ENCODE measurements at places on chromosomes 2 and 18.

GRCh38 chr18:51100385-51101120 is 70.5 kb downstream of the SMAD4 start:
- no peak for DNase-seq

DNA sequence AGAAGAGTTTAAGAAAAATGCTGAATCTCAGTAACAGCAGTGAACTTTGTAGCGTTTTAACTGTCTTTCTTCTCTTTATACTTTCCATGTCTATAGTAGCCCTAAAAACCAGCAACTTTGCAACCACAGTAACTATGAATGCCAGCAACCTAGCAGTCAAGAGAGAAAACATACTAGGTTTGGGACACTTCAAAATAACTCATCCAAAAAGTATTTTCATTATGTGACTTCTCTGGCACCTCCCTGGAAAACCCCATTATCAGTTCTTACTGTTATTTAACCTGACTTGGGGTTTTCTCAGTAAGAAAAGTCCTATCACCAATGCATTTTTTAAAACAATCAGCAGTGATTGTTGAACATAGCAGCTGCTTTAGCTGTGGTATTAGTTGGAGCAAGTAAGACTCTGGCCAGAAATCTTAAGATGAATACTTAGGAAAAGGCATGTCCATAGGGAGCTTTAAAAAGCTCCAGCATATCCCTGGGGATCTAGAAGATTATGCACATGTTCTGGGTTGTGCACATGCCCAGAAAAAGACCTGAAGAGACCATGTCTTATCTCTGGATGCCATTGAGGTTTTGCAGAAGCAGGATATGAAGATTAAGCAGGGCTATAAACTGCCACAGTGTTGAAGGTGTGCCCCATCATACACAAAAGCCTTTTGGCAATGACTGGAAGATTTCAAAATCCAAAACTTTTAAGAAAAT is 411.3 kb downstream of the CMPK2 start:
- DNase-seq = no peak

- DNase-seq = no peak
Observed at GRCh38 chr2:91477731-91478672, 2786.5 kb downstream of the RPIA start.

DNA sequence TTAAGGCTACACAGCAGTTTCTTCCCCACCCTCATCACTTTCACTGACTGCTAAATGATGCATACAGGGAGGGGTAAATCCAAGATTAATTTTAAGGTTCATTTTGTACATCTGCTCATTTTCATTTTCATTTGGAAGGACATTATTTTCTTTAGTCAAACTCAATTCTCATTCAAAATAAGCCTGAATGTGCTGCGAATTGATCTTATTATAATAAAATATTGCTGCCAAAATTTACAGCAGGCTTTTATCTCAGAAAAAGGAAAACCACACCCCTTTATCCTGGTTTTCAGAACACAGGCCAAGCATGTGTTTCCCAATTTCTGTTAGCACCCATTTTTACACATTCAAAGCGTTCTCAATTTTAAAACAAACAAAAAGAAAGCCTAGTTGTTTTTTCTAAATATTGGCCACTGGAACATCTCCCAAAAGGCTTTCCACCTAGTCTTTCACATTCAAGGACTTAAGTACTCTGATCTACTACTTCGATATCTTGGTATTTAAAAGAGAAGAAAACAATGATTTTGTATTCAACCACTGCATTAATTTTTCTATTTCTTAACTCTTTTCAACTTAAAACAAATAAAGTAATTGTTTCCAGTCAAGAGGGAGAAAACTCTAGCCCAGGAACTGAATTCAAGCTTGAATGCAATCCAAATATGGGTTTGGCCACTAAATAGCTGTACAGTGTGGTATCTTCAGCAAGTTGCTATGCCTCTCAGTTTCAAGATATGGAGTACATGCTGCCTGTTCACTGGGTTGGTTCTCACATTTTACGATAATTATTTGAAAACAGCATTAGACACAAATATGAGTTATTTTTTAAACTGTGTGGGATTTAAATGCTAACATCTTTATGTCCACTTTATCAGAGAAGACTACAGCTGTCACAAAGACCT is 52.5 kb downstream of the CDH2 start:
- no peak for DNase-seq

GRCh38 chr18:23284629-23285028 is 149.3 kb downstream of the CABLES1 start:
- DNase-seq = no peak

DNA sequence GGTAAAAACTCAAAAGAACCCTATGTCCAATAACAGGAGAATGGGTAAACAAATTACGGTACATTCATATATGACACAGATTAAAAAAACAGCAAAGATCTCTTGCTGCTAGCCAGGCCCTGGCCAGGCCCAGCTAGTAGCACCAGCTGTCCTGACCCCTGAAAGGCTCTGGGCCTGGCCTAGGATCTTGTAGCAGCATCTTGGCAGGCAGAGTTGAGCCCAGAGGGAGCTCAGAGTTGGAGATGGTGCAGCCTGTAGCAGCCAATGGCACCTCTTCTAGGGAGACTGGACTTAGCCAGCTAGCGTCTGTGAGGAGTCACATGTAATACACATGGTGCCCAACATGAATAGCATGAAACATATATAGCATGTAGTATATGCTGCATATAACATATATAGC is 69.1 kb downstream of the HS6ST1 start:
- no peak for DNase-seq

DNA sequence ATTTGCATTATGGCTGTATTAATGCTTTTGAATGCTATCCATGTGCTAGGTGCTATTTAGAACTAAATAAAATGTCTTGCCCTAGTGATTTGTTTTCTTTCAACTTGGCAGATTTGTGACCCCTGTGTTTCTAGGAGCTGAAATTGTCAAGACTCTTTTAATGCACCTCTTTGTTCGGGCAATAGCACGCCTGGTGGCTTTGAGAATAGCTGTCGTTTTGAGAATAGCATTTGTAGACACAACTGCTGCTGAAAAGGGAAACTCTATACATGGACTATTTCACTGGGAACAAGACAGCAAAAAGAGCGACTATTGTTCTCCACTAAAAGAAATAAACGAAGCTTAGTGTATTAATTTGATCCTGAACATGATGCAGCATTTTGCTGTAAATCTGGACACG is 352.1 kb upstream of the ZNF521 start:
- no peak for DNase-seq

DNA sequence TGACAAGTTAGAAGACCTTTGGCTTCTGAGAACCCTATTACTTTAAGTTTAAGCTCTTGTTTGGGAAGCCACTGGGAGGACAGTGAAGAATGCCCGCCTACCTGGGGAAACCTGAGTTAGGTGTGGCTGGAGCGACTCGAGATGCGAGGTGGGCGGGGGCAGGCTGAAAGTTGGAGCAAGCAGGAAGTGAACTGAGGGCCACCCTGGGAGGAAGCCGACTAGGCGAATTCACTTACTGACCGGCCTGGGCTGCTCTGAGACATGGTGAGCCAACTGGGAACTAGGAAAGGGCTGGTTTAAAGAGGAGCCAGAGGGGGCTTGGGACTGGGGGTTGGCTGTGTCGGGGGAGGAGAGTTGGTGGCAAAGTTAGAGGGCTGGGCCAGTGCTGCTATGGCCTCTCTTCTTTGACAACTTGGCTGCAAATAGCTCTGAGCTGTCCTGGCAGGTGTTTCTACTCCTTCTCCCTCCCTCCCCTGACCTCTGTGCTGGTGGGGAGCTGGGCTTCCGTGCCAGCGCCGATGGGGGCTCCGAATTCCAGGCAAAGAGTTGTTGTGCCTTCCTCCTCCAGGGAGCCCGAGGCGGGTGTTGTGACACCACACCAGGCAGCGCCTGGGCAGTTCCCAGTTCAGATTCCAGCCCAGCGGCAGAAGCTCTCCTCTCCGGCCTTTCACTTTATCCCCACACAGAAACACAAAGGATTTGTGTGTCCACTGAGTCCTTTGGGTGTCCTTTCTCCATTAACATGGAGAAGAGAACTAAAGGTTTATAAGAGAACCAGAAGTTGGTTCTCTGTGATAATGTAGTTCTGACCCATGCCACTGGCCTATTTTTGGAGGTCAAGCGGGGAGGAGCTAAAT is at the start of gene VAMP8:
VAMP8 (plus strand) TSS at position 201 of the 857 bp plus-strand sequence; CDS start at position 262, 61 bp downstream.
- DNase-seq = no peak

GRCh38 chr18:11412811-11413210 is 196.6 kb upstream of the SLC35G4 start:
- no peak for DNase-seq

GRCh38 chr2:84894758-84895520 is 10.5 kb upstream of the TMSB10 start:
- no peak for DNase-seq

- DNase-seq = no peak
Observed at GRCh38 chr2:10541081-10541480, 93.0 kb upstream of the ODC1 start.

- no peak for DNase-seq
Observed at GRCh38 chr2:78407960-78408794, 617.3 kb upstream of the REG3G start.

- peak; percentile 13 for DNase-seq
Observed at GRCh38 chr2:235433860-235434259, 60.0 kb upstream of the AGAP1 start.

- no peak for DNase-seq
Observed at GRCh38 chr18:24561369-24561965, 101.0 kb downstream of the HRH4 start.

DNA sequence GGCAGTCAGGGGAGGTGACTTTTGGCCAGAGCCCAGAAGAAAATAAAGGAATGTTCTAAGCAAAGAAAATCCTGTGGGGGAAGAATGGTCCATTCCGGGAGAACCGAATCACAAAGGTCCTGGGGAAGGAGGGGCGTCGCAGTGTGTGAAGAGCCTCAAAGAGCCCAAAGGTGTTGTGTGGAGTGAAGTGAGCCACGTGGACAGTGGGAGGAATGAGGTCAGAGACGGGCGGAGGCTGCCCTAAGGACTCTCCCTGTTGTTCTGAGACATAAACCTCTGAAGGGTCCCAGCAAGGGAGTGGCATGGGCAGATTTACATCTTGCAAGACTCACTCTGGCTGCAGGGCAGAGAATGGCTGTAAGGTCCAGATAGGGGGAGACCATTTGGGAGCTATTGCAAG is 91.3 kb upstream of the SEC11C start:
- no peak for DNase-seq

DNA sequence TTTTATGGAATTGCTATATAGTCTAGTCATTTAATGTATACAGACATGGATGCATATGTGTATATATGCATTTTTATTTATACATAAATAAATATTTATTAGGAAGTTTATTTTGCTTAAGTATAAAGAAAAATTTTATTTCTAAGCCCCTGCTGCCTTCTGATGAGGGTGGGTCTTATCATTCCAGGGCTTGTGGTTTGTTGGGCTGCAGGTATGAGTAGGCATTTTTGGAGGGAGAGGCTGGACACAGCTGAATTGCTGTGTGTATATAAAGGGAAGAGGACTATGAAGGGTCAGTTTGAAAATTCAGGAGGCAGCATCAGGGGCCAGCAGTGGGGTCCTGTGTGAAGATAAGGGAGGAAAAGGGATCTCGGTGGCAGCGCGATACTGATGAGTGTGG is 189.4 kb downstream of the TMEM182 start:
- no peak for DNase-seq

DNA sequence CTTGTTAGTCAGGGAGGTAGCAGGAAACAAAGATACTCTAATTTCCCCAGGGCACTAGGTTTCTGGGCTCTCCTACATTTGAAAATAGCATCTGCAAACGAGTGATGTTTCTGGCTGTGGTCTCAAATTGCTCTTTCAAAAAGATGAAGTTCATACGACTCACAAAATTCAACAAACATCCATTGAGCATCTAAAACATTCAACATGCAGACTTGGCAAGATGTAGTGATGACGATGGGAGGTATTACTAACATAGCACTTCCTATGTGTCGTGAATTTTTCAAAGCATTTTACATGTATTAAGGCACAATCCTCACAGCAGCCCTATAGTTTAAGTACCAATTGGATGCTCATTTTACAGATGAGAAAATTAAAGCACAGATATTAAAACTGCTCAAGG is 5.2 kb downstream of the CCBE1 start:
- DNase-seq = no peak

DNA sequence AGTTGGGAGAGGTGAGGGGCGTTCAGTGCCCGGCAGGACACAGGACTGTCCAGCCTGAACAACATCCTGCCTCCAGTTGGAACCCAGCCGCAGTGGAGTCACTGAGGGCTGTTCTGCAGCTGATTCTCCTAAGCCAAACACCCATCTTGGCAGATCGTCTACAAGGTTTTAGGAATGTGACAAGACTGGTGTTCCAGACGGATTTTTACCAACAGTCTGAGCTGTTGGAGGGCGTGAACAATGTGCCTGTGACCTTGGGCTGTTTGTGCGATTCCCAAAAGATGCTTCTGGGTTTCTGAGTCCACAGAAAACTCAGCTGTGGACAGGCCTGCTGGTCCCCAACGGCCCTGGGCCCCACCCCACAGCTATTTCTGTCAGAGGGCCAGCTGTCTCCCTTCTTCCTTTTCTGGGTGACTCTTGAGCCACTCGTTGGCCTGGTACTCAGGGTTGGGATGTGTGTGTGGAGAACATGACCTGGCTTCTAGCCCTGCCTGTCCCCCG is 5.7 kb downstream of the LRRFIP1 start:
- no peak for DNase-seq

DNA sequence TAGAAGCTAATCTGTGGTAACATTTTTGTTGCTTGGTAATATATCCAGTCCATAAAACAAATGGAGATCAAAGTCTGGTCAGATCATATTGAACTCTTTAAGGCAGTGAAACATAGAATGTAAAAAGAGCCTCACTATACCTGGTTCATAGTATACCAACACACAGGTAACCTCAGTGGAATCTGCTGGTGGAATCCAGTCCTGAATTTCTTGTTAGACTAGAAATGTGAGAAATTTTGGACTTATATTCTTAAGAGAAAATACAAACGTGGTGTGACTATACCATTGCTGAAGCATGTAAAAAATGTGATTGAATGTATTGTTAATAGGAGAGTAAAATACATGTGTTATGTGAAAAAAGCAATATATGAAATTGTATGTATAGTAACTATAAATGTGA is 46.1 kb upstream of the GRHL1 start:
- no peak for DNase-seq

GRCh38 chr2:203740871-203741281 is 34.4 kb downstream of the CD28 start:
- DNase-seq = no peak

DNA sequence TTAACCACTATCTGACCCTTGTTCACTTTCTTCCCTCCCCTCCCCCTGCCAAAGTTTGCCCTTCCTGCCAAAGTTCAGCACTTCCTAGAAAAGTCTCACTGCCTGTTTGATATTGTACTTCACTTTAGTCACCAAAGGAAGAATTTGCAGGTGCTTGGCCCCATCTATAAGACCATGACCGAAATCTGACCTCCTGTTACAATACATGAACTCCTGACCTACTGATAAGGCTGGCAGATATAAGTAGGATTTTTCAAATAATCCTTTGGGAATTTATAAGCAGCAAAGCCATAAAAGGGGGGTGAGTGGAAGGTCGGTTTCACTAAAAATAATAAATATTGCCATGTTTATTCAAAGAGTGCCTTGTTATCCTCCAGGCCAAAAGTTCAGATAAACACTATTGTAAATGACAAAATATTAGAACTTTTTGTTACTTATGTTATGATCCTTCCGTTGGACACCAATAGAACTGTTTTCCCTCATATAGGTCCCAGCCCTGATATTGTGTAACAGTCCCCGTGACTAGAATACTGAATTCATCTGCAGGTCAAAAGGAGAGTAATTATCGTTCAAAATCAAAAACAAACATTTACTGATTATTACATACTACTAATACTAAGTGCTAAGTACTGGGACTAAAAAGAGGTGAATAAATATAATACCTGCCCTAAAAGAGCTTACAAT is 277.6 kb downstream of the EXOC6B start:
- DNase-seq = no peak

- no peak for DNase-seq
Observed at GRCh38 chr2:174219321-174219720, 29.0 kb downstream of the OLA1 start.

- no peak for DNase-seq
Observed at GRCh38 chr18:41922176-41922575, 32.9 kb upstream of the PIK3C3 start.
